Naive thymus-derived CD4-positive, alpha-beta T cell (primary cell): ENCODE measurements at places on chromosomes 12 and 14.

GRCh38 chr12:121523741-121524140 is 57.1 kb downstream of the KDM2B start:
- DNase-seq, result no peak

- no peak for DNase-seq
Observed at GRCh38 chr12:84920331-84920730, 7.7 kb upstream of the SLC6A15 start.

- DNase-seq, result no peak
Observed at GRCh38 chr12:22250762-22251161, 83.7 kb downstream of the ST8SIA1 start.

DNA sequence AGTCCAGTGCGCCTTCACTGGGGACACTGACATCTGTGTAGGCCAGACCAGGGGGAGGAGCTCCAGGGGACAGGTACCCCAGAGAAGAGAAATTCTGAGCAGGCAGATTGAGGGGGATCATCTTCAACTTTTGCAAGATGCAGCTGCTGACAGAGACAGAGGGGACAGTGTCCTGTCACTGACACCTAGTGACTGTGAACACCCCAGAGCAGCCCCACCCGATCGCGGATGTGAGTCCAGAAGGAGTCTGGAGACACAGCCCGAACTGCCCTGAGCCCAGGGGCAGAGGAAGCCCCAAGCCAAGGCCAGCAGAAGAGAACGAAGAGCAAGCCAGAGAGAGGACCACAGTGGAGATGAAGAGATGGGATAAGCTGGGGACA is 21.7 kb upstream of the LRTM2 start:
- no peak for DNase-seq

DNA sequence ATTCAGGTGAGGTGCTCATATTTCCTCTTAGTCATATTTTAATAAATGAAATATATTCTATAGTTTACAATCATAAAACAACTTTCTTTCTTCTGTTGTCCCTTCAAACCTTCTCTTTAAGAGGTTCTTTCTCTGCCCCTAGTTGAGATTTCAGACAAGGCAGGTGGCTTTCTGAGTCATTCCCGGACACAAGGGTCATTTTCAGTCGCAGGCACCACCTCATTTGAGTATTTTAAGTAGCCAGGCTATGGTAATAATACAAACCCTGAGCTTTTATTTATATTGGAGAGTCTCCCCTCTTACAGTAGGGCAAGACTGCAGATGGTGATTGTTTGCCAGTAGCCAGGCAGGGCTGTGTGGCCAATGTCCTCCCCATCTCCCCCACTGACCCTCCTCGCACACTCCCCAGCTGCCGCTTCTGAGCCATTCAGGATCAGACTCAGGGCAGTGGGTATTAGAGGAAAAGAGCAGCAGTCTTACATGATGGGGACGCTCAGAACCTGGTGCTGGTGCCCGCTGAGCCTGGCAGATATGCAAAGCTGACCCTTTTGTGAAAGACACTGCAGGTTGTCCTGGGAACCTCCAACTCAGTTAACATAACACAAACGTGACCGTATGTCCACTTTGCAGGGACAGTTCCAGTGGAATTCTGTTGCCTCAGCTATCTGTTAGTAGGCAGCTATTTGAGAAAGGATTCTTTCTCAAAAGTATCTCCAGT is 101.1 kb upstream of the BCL2L14 start:
- DNase-seq, result no peak

GRCh38 chr14:94465042-94465441 is 11.0 kb downstream of the SERPINA9 start:
- DNase-seq, result no peak
